ENCODE measurements at places on chromosomes 16 and 17.

DNA sequence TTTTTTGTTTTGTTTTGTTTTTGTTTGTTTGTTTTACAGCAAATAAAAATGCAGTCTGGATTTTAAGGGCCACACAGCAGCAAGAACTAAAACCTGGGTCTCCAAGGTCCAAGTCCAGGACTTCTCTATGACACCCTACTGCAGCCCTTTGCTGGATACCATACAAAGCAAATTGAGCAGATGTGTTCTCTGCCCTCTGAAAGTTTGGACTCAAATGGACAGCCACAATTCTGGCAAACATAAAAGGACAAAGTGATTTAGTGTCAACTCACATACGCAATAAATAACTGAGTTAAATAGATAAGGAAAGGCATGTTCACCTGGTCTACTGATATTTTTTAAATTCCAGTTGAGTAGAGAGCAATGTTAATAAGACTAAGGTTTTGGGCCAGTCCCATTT, 7.7 kb upstream of the ZNF652 start:
- DNase-seq: no peak

DNA sequence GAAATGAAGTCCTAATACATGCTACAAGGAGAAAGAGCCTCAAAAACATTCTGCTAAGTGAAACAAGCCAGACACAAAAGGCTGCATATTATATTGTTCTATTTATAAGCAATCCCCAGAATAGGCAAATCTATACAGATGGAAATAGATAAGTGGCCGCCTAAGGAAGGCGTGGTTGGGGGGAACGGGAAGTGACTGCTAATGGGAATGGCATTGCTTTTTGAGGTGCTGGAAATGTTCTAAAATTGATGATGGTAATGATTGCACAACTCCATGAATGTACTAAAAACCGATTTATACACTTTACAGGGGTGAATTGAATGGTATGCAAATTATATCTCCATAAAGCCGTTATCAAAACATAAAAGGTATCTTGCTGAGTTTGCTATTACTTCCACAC, 67.7 kb downstream of the GAS7 start:
- DNase-seq: no peak

GRCh38 chr17:41653892-41654677, 29.7 kb upstream of the KRT17 start:
- DNase-seq: no peak

DNA sequence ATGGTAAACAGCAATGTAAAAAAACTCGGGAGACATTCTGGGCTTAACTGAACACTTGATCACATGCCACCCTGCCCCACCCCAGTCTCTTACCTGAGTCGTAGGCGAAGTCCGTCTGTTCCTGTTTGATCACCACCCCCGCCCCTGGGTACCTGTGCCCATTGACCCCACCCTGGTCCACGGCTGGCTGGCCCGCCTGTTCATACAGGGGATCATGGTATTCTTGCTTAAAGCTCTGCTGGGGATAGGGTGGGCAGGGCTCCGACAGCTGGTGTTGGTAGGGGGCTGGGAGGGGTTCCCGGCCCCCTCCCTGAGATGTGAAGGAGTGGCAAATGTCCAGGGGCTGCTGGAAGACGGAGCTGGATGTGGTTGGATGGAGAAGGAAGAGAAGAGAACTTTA, 13.6 kb downstream of the ETV4 start:
- DNase-seq: no peak

DNA sequence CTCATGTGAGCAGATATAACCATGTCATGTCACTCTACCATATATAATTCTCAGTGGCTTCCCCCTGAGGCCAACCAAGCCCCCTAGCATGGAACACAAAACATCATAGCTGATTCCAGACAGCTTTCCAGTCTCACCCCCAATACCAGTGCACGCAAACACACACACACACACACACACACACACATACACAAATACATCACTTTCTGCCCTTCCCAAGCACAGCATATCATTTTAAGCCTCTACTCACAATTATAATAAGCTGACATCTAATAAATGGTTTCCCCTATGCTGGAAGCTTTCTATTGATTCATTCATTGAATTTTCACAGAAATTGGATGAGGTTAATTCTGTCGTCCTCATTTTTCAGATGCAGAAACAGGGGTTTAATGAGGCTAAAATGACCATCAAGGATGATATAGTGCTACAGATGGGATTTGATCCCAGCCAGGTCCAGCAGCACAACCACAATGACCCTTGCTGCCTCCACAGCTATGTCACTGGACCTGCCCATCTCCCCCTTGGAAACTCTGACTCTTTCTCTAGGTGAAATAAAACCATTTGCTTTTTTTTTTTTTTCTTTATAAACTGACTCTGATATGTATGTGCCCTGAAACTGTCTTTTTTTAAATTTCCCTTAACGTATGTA, 131.1 kb downstream of the TMEM114 start:
- no peak for DNase-seq

DNA sequence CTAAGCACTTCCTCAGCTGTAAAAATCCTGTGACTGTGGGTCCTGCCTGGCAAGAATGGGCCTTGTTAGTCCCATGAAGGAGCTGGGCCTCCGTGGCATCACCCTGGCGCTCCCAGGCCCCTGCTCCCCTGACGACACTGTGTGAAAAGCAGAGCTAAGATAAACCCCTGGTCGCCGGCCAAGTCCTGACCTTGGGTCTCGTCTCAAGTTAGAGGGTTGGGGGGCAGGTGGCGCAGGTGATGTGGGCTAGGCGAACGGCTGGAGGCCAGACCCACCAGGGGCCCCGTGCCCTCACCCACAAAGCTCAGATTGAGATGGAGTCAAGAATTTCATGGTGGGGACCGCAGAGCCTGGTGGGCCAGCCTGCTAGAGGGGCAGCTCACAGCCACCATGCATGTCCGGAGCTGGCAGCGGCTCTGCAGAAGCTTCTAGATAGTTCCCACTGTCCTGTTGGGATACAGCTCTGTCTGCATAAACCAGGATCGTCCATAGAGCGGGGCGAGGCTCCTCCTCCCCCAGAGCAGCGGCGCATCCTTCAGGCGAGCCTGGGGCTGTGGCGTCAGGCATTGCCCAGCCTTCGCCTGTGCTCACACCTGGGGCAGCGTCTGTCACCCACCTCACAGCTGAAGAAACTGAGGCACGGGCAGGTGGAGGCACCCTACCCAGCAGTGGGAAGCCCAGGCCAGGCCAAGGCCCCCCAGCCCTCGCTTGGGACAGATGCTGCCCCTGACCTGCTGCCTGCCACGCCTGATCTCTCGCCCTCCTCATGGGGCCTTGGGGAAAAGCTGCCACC, 12.0 kb downstream of the CYBC1 start:
- no peak for DNase-seq

DNA sequence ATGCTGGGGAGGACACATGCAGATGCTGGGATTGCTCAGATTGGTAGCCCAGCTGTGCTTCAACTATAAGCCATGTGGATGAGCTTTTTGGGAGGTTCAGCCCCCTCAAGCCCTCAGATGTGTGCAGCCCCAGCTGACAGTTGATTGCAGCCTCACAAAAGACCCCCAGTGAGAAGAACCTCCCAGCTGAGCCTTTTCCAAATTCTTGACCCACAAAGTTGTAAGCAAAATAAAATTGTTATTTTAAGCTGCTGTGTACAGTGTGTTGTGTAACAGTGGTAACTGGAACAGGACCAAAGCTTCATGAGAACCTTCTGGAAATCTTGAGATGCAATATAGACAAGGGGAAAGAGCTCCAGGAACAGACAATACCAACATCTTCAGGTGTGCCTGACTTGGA, 156.8 kb upstream of the IRX3 start:
- DNase-seq: no peak

DNA sequence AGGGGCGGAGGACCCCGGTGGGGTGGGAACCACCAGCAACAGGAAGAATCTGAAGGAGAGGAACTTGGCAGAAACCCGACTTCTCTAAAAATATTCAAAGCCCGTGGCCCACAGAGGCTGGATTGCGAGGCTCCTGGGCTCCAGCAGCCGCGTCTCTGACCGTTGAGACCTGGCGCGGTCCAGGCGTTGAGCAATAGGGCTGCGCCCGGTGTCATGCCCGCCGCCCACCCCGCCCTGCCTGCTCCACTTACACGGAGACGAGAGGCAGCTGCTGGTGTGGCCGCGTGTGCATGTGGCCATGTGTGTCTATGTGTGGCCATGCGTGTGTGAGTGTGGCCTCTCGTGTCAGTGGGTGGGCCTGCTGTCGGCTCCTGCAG, 83.6 kb downstream of the IRF8 start:
- DNase-seq: no peak

DNA sequence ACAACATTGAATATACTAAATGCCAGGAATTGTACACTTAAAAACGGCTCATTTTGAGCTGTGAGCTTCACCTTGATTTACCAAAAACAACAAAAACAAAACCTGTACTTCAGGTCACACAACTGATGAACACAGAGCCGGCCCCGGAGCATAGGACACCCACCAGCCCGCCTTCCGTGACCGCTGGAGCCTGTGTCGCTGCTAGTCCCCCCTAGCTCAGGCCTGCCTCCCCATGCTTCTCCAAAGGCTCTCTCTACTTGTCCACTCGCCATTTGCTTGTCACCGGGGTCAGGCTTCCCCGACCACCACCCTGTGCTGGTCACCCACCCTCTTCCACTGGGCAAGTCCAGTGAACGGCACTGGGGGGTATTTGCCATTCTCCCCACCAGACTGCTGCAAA, 113.8 kb upstream of the TNRC6C start:
- no peak for DNase-seq

GRCh38 chr17:72962106-72962505, 130.4 kb downstream of the SLC39A11 start:
- no peak for DNase-seq

DNA sequence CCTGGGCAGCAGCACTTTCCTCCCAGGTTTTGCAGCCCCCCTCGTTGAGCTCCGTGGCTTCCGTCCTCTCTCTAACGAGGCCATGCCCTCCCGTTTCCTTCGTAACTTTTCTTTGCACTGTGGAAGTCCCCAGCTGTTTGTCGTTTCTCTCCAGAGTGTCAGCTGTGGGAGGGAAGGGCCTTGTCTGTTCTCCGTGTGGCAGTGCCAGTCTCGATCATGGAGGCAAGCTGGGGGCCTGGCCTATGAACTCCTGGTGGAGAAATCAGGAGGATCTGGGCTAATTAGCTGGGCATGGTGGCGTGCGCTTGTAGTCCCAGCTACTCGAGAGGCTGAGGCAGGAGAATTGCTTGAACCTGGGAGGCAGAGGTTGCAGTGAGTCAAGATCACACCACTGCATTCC, 28.3 kb downstream of the TBCD start:
- DNase-seq: no peak

DNA sequence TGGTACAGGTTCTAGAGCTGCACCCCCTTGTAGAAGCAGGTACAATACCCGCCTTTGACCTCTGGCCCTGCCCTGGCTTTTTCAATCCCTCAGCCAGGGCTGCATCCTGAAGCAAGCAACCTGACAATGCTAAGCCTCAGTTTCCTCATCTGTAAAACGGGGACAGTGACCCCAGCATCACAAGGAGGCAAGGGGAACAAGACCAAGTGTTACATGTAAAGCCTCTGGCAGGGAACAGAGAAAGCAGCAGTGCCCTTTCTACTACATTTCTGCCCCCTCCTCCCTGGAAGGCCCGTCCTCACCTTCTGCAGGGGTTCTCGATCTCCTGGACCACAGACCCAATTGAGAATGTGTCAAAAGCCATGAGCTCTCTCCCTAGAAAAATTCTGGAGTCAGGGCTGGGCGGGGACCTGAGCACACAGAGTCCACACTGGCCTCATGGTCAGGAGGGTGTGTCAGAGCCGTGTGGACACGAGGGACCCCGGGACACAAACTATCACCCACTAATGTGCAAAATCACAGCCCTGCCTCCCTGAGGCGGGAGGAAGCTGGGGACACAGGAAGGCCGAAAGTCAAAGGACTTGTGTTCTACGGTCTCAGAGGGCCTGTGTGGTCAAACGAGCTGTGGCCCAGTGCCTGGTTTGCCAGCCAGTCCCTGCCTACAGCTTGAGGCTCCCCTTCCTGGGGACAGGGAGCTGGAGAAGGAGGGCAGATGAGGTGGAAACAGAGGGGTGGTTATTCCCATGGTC, 27.5 kb downstream of the LRRC75A start:
- no peak for DNase-seq

- no peak for DNase-seq
These were observed 6.2 kb downstream of the CNP start for GRCh38 chr17:41972571-41973407.

- DNase-seq: no peak
These were observed 30.9 kb downstream of the MRC2 start for GRCh38 chr17:62658136-62658920.

- no peak for DNase-seq
These were observed at the start of gene USH1G for GRCh38 chr17:74922694-74923537. Gene USH1G, minus strand, starts transcription at chr17:74923255. Its CDS starts 182 bp downstream, at chr17:74923073.

- DNase-seq: no peak
These were observed 45.7 kb upstream of the CSNK2A2 start for GRCh38 chr16:58243528-58244004.

GRCh38 chr16:66847533-66848067, 3.4 kb downstream of the CA7 start:
- DNase-seq: no peak

- DNase-seq: no peak
These were observed 13.8 kb downstream of the MLYCD start for GRCh38 chr16:83912519-83913244.

GRCh38 chr17:81667754-81668153, 1.2 kb downstream of the CCDC137 start:
- no peak for DNase-seq

DNA sequence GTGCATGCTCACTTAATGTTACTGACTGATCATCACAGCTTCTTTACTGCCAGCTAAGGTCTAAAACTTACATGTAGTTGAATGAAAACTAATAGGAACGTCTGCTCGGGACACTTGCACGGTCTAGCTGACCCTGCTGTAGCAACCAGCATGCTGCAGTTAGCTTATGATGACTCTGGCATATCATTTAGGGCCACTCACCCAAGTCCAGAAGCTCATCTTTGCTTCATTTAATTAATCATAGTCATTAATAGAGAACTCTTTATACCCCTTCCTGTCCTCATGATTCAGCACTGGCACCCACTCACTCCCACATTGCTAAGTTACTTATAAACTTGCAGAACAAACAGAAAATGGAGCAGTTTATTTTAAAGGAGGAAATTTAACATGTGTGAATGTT, 136.3 kb downstream of the NLK start:
- no peak for DNase-seq

- DNase-seq: no peak
These were observed 65.2 kb upstream of the ZNF469 start for GRCh38 chr16:88317613-88317965.
